Urinary bladder (tissue), 4 donors: ENCODE measurements at places on chromosomes 11 and 22. TPM values are rescaled to one million over a fixed set of nuclear protein-coding genes. Genes with fewer than 3 reads are reported as not detected.

GRCh38 chr11:113167599-113167998 is 146.8 kb upstream of the TTC12 start:
- DNase-seq = no peak

GRCh38 chr22:20637750-20638506 is 130.5 kb downstream of the MED15 start:
- DNase-seq = no peak

Gene RFPL3
- not detected for total RNA-seq

GRCh38 chr22:30351226-30351625 is 5.5 kb downstream of the SF3A1 start:
- DNase-seq = no peak

Gene MAJIN
- not detected for total RNA-seq

DNA sequence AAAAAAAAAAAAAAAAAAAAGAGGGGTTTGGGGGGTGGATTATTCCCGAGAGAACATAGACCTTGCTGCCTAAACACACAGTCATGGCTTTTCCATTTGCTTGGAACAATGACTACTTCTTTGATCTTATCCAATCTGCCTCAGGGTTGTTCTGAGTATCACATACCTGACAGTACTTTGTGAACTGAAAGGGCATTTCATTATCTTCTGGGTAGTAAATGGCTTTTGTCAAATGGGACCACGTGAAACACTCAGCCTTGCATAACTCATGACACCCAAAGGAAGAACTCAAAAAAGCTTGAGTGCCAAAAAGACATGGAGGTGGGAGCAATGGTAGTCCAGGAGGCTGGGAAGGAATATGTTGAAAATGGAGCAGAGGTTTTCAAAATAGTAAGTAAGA is 123.2 kb upstream of the BID start:
- no peak for DNase-seq

- DNase-seq = no peak
Measured at GRCh38 chr11:15859411-15859810, 496.9 kb downstream of the SOX6 start.

DNA sequence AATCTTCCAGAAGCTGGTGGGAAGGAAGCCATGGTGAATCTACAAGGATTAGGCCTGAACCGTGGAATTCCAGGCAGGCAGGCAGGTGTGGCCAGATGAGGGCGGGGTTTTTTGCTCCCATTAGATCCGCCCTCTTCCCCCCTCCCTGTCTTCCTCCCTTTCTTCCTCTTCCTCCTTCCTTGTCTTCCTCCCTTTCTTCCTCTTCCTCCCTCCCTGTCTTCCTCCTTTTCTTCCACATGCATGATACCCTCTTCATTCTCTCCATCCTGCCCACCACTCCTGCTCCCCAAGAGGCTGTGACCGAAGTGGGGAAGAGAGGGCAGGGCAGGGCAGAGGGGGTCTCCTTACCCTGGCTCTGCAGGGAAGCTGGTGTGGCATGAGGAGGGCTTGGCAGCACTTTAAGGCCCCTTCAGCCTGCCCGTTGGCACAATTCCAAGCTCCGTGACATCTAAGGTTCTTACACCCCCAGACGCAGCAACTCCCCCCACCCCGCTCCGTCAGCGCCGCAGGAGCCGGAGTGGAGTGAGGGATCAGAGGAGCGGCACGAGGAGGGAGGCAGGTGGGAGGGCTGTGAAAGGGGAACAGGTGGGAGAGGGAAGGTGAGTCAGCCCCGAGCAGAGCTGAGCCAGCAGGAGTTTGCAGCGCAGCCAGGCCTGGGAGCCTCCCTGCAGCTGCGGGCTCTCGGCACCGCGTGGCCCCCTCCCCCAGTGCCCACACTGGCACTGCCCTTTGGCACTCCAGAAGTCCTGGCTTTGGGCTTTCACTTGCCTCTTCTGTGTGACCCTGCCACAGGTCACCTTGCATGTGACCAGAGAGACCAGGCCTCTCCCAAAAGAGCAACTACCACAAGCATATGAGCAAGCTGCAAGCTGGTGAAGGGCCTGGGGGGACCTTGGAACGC is 32.1 kb downstream of the KCNJ4 start:
- no peak for DNase-seq

Gene C11orf16
- not detected for total RNA-seq

DNA sequence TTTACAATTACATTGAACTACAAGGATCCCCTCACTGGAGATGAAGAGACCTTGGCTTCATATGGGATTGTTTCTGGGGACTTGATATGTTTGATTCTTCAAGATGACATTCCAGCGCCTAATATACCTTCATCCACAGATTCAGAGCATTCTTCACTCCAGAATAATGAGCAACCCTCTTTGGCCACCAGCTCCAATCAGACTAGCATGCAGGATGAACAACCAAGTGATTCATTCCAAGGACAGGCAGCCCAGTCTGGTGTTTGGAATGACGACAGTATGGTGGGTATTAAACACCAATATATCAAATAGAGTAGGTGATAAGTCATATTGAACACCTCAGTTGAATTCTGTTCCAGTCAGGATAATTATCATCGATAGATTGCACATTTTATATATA is 4.4 kb downstream of the FBXO7 start:
- DNase-seq = no peak

Gene C22orf42
- total RNA-seq = not detected

Gene LMF2
- 21.4 TPM for total RNA-seq

Gene SPTBN2
- 6.7 TPM for total RNA-seq

DNA sequence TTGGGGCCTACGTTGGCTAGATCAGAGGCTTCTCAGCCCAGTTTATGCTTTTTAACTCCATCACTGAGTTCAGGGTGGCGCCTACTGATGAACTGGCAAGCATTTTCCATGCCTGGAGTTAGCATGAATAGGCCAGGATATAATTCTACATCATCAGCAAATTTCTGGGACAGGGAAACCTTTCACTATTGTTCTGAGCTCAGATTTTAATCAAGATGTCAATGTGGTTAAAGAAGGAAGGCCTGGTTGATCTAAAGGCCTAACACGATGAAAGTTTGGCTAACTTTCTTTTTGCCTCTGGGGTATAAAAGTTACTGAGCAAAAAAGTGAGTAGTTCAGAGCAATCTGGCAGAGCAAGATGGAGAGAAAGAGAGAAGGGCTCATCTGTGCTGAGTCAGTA is 21.7 kb upstream of the IFITM3 start:
- no peak for DNase-seq

Gene SNAP29
- 7.9 TPM for total RNA-seq

Gene APOA4
- not detected for total RNA-seq

DNA sequence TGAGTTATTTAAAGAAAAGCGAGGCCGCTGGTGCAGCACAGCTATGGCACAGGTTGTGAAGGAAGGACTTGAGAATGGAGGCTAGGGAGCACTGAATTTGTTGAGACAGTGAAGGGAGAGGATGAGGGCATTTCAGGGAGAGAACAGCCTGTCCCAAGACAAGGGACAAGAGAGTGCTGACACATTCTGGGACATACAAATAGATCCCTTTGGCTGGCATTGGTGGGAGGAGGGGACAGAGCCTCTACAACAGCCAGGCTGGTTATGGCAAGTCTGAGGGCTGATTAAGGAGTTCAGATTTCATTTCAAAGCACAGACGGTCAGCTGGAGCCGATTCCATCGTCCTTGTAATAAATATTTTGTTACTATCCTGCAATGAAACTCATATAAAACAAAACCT is 1.7 kb upstream of the SLC29A2 start:
- no peak for DNase-seq

- no peak for DNase-seq
Measured at GRCh38 chr22:34992672-34993071, 73.3 kb upstream of the ISX start.

GRCh38 chr11:15341587-15341986 is 226.9 kb downstream of the INSC start:
- no peak for DNase-seq

DNA sequence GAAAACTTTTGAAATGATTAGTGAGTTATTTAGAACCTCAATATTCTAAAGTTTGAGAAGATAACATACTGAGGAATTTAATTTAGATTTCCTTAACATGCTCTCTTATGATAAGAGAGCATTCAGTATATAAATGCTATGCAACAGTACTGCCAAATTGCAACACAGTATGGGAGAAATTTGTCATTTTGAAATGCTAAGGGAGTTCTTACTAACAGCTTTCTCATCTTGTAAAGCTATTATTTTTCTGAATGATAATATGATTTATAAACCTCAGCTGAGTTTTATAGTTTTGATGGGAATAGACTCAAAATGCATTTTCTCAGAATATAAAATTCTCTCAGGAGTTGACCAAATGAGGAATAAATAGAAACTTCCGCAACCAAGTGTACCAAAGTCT is 108.4 kb downstream of the SPON1 start:
- no peak for DNase-seq

DNA sequence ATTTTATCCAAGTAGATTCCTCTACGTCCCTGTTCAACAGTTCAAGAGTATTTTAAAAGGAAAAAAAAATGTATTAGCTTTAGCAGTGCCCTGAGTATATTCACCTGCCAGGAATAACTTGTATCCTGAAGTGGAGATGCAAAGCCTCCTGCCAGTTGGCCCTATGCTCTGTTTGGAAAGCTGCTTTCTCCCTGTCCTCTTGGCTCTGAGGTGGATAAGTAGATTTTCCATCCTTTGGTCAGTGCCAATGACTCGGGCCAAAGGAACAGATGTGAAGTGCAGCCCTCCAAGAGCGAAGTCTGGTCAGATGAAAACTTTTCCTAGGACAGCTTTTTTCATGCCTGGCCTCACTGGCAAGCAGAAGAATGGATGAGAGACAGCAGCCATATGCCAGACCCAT is 839.9 kb upstream of the TENM4 start:
- DNase-seq = no peak

GRCh38 chr11:108589136-108589535 is 4.4 kb downstream of the EXPH5 start:
- no peak for DNase-seq

Gene APLNR
- total RNA-seq = 50.7 TPM

- DNase-seq = no peak
Measured at GRCh38 chr11:79382301-79383050, 58.4 kb downstream of the TENM4 start.

DNA sequence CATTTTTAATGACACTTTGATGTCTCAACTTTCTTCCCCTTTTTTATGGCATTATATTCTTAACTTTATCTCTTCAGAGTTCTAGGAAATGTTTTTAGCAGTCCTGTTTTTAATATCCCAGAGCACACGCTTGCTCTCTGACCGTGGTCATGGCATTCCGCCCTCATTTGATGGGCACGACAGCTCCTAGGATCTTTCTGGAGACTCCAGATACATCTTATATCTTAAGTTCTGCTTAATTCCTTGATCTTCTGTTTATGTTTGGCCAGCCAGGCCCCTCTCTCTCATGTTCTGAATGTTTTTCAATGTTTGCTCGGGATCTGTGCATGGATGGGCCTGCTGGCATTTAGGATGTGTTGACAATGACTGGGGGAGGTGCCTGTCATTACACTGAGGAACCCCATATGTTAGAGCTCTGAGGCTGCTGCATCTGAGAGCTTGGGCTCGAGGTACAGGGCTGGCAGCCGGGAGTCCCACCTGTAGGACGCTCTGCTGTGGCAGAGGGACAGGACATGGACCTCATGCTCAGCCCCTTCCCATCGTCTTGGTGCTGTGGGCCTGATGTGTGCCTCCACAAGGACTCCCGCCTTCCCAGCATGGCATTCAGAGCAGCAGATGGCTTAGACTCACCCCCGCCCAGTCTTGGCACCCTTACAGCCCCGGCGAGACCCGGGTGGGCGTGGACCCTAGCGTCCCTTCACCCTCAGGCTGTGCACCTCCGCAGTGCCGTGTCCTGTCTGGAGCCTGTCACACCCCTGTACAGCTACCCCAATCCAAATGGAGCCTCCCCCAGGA is 75.0 kb downstream of the CDKN1C start:
- no peak for DNase-seq

- no peak for DNase-seq
Measured at GRCh38 chr11:45097721-45098493, 48.5 kb upstream of the PRDM11 start.

DNA sequence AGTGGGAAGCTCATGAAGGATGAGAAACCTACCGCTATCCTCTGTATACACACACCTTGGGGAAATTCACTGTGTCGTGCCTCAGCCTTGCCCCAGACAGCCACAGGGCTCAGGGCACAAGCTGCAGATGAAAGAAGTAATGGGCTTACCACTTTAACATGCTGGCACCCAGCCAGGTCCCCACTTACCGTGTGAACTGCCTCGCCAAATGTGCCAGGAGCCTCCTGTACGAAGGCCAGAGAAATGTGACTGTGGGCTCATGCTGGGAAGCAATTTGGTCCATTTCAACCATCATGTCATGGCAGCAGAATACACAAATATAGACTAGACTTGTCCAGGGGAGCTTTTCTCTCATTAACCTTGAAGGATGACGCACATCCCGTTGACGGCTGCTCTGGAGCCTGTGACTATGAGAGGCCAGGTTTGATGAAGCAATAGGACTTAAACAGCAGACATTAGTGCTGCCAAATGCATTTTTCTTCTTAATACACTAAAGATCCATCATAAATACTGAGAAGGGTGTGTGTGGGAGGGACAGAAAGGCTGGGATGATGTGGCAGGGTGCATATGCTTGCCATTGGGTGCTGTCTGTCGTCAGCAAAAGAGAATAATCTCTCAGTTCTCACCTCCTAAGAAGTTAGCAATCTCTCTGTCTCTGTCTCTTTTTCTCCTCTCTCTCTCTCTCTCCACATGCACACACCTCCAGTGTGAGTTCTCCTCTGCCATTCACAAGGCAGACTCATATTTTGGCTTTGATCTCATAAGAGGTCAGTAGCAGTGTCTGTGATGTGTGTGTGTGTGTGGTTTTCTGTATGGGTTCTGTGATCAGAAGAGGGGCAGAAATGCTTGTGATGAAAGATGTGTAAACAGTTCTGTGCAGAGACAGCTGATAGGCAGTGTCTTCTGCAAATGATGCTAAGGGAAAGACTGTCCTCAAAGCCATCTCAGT is 142.4 kb downstream of the KIRREL3 start:
- DNase-seq = peak; percentile 11

GRCh38 chr11:133990501-133990900 is 33.7 kb upstream of the IGSF9B start:
- no peak for DNase-seq
